ENCODE measurements at places on chromosomes 4 and X.

DNA sequence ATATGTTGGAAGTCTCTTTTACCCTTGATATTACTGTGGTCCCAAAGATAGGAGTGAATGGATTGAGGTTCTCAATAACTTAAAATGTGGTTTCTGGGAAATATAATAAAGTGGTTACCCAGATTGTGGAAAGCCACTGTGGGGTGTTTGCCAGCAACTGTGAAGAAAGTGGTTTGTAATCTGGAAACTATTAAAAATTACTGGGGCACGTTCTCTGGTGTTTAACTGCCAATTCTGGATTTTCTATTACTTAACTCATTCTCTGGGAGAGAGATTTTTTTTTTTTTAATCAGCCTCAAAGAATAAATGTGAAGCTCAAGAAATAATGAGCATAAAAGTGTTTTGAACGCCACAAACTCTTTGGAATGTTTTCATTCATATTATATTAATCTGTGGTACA is 4.9 kb upstream of the CXCL6 start:
- DNase-seq, result no peak

GRCh38 chr4:124449881-124450280 is 262.7 kb downstream of the ANKRD50 start:
- no peak for DNase-seq

DNA sequence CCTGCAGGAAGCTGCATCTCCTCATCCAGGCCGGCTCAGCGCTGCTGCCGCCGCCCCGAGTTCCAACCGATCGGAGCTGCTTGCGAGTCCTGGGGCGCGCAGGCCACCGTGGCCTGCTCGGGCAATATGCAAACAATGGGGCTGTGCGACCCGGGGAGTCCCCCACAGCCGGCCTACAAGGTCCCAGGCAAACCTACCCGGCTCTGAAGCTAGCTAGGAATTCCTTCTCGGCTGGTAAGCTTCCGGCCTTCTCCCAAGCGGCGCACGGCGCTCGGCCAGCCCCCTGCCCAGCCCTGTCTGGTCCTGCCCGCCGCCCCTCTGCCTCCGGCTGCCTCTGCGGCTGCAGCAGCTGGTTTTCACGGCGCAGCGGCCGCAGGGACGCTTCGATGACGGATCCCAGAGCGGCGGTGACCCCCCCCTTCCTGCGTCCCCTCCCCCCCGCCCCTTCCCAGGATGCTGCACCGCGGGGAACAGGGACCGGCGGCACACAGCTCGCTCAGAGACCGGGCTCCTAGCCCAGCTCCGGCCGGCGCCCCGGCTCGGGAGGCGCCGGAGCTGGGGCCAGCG is 59.4 kb downstream of the TSC22D3 start:
- DNase-seq, result peak; percentile 52

- no peak for DNase-seq
Observed at GRCh38 chr4:78242071-78242470, 184.9 kb downstream of the FRAS1 start.

DNA sequence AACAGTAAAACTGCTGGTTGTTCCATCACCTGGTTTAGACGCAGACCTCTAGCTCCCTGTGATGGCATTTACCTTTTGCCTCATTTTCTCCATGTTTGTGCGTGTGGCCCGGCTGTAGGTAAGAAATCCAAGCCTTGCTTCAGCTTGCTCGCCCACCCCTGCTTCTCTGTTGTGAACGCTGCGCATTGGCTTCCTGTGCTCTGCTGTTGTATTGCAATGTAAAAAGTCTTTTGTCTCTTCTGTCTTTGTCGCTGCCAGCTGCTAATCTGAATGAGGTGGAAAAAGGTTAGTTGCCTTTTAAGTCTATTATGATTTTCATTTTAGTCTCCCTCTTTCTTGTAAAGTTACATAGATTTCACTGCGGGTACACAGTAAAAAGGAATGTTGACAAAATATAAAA is 127.3 kb upstream of the PACRGL start:
- DNase-seq, result no peak

GRCh38 chr4:146123231-146123630 is 52.3 kb upstream of the LSM6 start:
- no peak for DNase-seq

GRCh38 chr4:26784207-26784865 is 76.3 kb upstream of the STIM2 start:
- DNase-seq, result no peak
